ENCODE measurements at places on chromosomes 3 and 15.
A peak's percentile ranks its signal among the peaks of the same experiment; 100 is the strongest.

- DNase-seq: no peak
Measured at GRCh38 chr15:94524565-94524964, 293.2 kb downstream of the MCTP2 start.

- no peak for DNase-seq
Measured at GRCh38 chr3:165440380-165440779, 244.2 kb upstream of the SLITRK3 start.

- no peak for DNase-seq
Measured at GRCh38 chr15:25944386-25944785, 81.3 kb upstream of the ATP10A start.

DNA sequence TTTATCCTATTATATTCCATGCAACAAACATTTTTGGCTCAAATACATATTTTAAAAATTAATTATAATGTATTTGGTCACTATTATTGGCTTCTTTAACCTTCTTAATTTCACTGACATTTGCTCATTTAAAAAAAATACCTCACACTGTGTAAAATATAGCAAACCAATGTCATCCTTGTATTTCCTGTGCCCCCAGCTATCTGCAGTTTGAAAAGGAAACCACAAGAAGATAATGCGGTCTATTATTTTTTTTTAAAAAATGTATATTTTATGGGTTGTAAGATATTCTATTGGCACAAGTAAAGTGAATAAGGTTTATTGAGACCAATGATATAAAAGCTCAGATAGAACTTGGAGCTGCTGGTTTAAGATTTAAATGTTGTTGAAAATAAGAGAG is 904.2 kb downstream of the SI start:
- DNase-seq: no peak

GRCh38 chr3:28850186-28850585 is 430.7 kb upstream of the RBMS3 start:
- DNase-seq: peak; percentile 49

GRCh38 chr3:30288830-30289229 is 317.6 kb upstream of the TGFBR2 start:
- no peak for DNase-seq

DNA sequence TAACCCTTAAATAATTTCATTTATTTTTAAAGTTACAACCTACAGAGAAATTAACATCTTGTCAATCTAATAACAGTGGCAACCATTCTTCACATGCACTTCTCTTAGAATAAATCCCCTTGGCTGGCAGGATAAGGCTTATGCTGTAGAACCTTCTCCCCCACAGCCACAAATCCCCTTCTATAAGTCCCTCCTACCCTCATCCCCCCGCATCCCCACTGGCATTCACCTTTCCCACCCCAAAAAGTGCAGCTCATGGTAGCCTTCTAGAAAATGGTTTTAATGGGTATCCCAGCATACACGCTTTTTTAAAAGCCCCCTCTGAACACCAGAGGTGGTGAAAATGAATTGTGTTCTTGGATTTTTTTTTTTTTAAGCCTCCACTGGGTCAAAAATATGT is 49.2 kb downstream of the CAPN7 start:
- DNase-seq: no peak

DNA sequence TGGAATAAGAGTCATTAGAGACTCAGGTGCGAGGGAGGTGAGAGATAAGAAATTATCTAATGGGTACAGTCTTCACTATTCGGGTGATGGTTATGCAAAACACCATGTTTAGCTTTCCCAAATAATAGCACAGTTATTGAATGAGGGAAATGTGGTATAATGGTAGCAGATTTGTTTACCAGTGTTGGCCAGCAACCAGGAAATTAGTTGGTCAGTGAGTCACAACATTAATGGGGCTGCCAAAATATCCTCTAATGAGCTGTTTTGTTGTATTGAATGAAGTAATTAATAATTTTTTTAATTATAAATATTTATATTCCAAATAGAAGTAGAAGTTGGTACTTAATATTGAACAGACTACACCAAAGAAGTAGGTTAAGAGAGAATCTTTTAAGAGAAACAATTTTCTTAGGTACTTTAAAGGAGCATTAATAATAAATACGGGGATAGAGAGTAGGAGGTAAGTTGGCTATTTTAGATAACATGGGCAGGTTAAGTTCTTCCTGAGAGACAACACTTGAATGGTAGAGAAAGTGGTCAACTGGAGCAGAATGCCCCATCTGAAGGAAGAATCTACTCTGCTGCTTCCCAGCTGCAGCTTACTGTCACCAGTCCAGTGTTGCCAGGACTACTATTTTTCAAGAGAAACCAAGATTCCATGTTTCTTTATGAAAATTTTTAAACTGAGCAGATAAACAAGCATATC is 218.8 kb downstream of the UBE2E2 start:
- no peak for DNase-seq

DNA sequence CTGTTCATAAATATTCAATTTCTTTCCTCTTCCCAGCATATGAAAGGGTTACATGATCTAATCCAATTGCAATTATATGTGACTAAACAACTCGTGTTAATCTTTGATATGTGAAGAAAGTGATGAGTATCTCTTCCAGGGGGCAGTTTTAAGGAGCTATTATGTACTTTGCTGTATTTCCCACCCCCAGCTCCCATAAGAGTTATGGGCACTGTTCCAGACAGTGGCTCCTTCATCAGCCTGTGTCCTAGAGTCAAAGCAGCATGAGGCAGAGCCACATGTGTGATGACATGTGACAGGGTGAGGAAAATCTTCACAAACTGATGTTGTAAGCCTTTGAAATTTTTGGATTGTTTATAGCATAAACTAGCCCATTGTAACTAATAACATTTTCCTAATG is 315.4 kb downstream of the DIPK2A start:
- no peak for DNase-seq

DNA sequence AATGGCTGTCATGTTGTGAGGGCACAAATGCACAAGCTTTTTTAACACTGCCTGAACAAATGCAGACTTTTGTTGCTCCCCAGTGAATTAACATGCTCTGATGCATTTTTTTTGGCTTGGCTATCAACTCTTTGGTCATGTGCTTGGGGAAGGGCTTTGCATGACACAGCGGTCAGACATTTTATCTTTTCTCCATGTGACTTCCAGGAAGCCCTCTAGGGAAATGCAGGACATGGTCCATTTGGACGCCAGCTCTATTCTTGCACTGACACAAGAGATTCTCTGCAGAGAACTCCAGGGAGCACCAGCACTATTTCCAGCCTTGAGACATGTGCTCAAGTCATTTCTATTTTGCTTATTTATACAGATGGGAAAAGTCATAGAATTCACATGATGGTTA is 46.2 kb downstream of the NEK11 start:
- peak; percentile 11 for DNase-seq

GRCh38 chr3:36557708-36558421 is 177.6 kb downstream of the STAC start:
- DNase-seq: no peak

GRCh38 chr3:13123013-13123654 is 49.9 kb upstream of the IQSEC1 start:
- DNase-seq: no peak

DNA sequence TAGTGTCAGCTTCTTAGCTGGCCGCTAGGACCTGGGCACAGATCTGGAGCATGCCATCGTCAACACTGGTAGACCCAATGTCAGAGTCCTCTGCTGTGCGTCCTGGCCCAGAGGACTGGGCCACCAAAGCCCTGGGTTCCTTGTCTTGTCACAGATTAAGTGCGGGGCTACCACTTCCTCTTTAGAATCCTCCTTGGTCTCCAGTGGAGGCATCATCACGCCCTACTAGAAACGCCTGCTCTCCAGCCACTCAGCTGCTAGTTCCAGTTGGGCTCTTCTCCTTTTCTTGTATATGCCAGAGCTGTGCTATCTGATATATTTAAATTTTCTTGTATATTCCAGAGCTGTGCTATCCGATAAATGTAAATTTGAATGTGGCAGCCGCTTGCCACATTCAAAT is 11.2 kb downstream of the PPCDC start:
- no peak for DNase-seq

- peak; percentile 18 for DNase-seq
Measured at GRCh38 chr3:144677103-144677502, 705.5 kb downstream of the DIPK2A start.

DNA sequence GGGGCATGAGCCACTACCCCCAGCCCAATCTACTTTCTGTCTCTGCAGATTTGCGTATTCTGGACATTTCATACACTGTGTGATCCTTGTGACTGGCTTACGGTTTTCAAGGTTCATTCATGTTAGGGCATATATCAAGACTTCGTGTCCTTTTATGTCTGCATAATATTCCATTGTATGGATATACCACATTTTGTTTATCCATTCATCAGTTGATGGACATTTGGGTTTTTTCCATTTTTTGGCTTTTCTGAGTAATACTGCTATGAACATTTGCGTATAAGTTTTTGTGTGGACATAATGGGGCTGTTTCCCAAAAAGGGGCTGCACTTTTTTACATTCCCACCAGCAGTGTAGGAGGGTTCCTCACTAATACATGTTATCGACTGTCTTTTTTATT is 106.6 kb downstream of the PDE8A start:
- no peak for DNase-seq

DNA sequence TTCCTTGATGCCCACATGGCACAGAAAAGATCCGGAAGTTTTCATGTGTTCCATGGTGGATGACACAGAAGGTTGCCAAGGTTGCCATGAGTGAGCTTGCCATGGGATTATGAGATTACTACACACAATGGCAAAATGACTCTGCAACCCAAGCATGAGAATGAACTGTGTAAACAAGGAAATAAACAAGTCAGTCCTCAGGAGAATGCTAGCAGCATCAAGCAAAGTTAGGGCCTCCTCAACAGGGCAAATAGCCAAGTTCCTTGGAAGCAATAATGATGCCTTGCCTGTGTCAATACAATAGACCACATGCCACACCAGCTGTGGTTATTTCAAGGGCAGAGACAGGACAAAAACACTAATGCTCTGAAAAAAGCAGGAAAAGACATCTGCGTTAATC is 41.8 kb downstream of the AQR start:
- no peak for DNase-seq

- DNase-seq: no peak
Measured at GRCh38 chr3:60698117-60698516, 553.1 kb downstream of the FHIT start.

DNA sequence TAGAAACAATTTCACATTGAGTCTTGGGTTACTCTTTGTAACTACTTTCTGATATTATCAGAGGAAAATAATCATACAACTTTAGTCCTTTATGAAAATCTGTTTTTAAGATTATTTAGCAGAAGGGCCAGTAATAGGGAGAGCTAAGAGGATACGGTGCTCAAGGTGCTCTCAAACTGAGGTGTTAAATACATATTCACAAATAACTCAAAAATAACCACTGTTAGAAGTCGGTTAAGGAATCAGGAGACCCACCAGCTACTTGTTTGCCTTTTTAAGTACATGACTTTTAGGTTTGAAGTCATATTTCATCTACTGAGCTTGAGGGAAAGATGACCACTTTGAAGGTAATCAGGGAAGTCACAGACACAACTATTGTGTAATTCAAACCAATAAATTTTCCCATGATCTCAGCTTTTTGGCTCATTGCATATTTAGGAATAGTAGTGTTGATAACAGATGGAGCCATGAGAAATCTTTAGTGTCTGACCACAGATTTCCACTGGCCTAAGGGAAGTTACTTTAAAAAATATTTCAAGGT is 1.4 kb upstream of the RSRC1 start:
- DNase-seq: no peak

DNA sequence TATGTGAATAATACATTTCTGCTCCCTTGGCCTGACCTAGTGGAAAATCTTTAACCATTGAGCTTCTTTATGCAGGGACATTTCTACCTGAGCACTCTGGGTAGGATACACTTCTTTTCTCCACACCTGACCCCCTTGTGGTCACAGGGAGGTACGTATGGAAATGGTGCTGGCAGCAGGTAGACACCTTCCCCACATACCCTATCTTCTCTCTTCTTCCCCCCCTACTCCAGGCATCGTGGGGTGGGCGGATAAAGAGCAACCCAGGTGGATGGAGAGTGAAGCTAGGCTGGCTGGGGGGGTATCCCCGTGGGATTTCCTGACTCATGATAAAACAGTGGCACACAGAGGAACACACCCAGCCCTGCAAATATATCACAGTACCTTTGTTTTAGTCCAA is 312.1 kb downstream of the ARRDC4 start:
- DNase-seq: no peak

DNA sequence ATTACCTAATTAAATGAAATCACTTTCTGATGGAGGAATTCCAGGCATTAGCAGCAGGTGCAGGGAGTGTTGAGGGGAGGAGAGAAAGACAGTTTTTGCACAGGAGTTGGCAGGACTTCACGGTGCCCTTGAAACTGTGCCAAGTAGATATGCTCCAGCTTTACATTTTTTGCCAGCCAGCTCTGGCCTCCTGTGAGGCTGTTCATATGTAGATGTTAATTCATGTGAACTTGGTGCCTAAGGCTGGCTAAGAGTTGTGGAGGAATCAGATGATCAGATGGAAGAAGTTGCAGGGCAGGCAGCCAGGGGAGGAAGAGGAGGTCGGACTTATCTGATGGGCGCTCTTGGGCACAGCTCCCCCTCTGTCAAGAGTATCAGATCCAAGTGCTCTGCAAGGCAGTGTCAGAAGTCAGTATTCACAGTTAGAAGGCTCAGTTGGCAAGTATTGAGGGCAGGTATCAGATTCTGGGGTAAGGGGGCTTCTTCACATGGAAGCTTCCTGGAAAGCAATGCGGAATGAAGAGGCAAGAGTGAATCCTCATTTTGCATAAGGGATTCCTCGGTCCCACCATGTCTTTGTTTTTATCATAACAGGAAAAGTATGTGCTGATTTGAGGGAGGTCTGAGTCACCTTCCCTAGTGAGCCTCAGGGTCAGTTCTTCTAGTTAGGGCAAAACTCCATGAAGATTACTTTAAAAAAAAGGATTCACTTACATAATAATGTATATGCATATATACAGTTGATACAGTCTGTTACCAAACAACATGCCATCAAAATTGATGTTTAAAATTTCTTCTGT is 172.6 kb upstream of the UMPS start:
- DNase-seq: peak; percentile 59

- DNase-seq: no peak
Measured at GRCh38 chr3:44236485-44236908, 5.2 kb upstream of the TOPAZ1 start.

- DNase-seq: peak; percentile 90
Measured at GRCh38 chr3:188345223-188345622, 191.3 kb downstream of the LPP start.

GRCh38 chr3:143998266-143998665 is 26.6 kb downstream of the DIPK2A start:
- peak; percentile 92 for DNase-seq
